ENCODE measurements at places on chromosomes 12 and 14.
A peak's percentile ranks its signal among the peaks of the same experiment; 100 is the strongest.

GRCh38 chr12:78101113-78101876, 270.6 kb downstream of the NAV3 start:
- peak; percentile 19 for DNase-seq

GRCh38 chr12:57836442-57837375, 9.8 kb downstream of the CTDSP2 start:
- peak; percentile 74 for DNase-seq

- peak; percentile 49 for DNase-seq
These were observed 102.0 kb downstream of the HMGA2 start for GRCh38 chr12:65926119-65926908.

- DNase-seq, result no peak
These were observed 126.6 kb downstream of the PPM1H start for GRCh38 chr12:62808166-62808879.

GRCh38 chr14:73620268-73620667, 8.0 kb downstream of the ACOT6 start:
- no peak for DNase-seq

DNA sequence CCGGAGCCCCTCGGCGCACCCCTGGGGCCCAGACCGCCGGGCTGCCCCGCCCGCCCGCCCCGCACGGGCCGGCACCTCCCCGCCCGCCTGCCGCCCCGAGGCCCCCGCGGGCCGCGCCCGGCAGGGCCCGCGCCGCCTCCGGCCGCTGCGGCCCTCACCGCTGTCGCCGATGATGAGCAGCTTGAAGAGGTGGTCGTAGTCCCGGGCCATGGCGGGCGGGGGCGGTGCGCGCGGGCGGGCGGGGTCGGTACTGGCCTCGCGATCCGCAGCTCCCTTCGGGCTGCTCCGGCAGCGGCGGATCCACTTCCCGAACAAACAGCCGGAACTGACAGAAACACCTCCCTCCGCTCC, at the start of gene RAB35:
Gene RAB35 (minus strand): TSS at position 313 of the 351 bp plus-strand sequence. CDS start 103 bp downstream, at position 210.
- DNase-seq, result peak; percentile 86

- no peak for DNase-seq
These were observed 70.3 kb downstream of the CAPZA3 start for GRCh38 chr12:18808221-18808620.

GRCh38 chr12:104740668-104741067, 217.4 kb downstream of the SLC41A2 start:
- no peak for DNase-seq

- DNase-seq, result no peak
These were observed 162.8 kb upstream of the LHX5 start for GRCh38 chr12:113634474-113634873.

- DNase-seq, result no peak
These were observed 444.8 kb downstream of the DIO2 start for GRCh38 chr14:79766511-79766910.

DNA sequence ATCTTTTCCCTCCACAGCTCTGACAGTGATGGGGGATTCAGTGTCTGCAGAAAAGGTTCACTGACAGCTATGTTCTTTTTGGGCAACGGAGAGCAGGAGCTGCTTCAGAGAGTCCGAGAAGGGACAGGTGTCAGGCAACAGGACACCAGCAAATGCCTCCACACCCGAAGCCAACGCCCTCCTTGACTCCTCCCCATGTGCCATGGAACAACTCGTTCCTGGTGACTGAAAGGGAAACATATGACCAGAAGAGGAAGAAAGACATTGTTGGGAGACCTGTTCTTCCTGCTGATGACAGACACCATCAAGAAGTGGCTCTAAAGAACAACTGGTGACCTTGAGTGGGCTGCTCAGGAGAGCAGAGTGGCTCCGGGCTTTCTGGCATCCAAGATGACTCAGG, 172.3 kb upstream of the NOS1 start:
- no peak for DNase-seq

- peak; percentile 47 for DNase-seq
These were observed 161.6 kb downstream of the PIK3C2G start for GRCh38 chr12:18422871-18423270.

- DNase-seq, result peak; percentile 37
These were observed 98.7 kb downstream of the BBS10 start for GRCh38 chr12:76249501-76249900.

- no peak for DNase-seq
These were observed 121.6 kb downstream of the SCARB1 start for GRCh38 chr12:124742111-124742510.

DNA sequence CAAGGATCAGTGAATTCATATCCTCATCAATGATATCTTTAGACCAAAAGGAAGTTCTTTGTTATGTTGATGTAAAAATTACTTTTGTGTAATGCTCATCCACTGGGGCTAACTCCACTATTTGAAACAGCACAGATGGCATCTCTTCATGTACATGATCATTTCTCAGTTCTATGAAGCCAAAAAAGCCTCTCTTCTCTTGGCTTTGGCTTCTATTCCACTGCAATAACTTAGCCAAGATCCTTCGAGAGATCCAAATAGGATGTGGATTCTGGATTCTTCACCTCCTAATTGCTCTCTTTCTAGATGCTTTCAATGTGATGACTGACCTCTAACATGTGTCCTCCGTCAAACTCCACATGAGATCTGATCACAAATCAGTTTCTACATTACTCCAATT, 851.2 kb downstream of the GALC start:
- DNase-seq, result no peak

DNA sequence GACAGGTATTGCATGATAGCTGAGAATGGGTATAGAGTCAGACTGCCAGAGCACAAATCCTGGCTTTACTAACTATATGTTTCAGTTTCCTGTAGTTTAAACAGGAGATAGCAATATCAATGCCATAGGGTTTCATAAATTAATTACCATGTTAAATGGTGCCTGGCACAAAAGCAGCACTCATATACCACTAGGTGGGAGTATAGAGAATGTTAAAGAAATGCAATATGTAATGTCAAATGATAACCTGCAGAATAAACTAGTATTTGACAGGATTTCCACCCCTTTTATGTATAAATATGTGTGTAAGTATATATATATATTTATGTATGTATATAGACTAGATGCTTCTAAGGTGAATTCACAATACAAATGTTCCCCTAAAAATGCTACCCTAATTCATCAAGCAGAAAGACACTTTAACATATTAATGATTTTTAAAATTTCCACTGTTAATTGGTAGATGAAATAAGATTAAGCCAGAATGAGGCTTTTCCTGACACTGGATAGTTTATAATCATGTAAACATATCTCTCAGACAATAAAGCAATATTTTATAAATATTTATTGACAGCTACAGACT, 8.6 kb downstream of the WDR89 start:
- peak; percentile 32 for DNase-seq

- no peak for DNase-seq
These were observed 56.4 kb downstream of the PPP2R5E start for GRCh38 chr14:63486738-63487137.

GRCh38 chr12:82688035-82688501, 1.4 kb downstream of the TMTC2 start:
- DNase-seq, result peak; percentile 18

DNA sequence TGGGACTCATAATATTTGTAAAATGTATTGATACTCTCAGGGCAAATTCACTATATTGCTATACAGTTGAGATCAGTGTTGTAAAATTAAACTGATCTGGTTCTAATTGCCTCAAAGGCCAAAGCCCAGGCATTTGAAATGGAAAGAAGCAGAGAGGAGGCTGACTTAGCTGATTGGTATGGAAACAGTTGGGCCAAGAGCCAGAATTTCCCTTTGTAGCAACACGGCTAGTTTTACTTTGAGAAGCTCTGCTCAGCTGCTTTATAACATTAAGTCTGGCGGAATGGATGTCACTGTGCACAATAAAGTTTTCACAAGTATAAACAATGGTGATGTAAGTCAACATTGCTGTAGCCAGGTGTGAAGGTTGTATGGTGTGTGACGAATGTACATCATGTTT, 186.4 kb downstream of the MSRB3 start:
- DNase-seq, result peak; percentile 84

- DNase-seq, result peak; percentile 77
These were observed 3.6 kb upstream of the RHOF start for GRCh38 chr12:121796855-121797751.

- DNase-seq, result peak; percentile 58
These were observed 63.7 kb downstream of the DIP2B start for GRCh38 chr12:50568338-50569091.

- no peak for DNase-seq
These were observed 443.5 kb downstream of the TMTC2 start for GRCh38 chr12:83130178-83130577.

- DNase-seq, result no peak
These were observed 65.0 kb downstream of the CDK17 start for GRCh38 chr12:96335270-96335669.

GRCh38 chr14:61528591-61529021, 166.7 kb upstream of the HIF1A start:
- DNase-seq, result peak; percentile 91

DNA sequence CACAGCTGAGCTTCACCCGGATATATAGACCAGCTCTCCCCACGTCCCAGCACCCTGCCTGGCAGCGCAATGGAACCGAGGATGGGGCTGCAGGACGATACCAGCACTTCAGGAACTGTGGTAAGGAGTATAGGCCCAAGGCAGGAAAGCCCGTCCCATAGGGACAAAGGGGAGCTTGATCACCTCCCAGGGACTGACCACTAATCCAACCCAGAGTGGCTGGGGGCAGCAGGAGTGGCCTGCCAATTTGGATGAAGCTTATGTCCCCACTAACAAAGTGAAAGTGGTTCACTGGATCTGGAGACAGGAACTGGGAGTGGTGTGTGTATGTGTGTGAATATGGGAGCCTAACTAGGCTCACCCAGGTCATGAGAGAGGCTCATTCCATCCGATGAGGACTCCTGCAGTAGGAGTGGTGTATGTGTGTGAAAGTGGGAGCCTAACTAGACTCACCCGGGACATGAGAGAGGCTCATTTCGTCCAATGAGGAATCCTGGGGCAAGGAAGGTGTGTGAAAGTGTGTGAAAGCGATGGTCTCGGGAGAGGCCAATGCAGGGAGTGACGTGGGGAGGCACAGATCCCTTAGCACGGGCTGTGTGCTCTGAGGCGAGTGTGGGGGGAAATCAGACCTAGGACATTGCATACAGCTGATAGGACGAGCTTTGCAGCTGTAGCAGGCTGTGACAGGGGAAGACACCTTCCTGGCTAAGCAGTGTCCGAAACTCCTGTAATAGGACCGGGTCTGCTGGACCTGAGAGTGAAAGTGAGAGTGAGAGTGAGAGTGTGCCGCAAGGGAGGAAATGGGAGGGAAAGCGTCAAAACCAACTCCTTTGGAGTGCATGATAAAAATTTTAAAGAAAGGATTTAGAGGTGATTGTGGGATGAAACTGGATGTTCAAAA, 25.7 kb downstream of the KLRK1 start:
- DNase-seq, result peak; percentile 48

- DNase-seq, result peak; percentile 1
These were observed 52.0 kb downstream of the KLRG1 start for GRCh38 chr12:9041321-9041720.

DNA sequence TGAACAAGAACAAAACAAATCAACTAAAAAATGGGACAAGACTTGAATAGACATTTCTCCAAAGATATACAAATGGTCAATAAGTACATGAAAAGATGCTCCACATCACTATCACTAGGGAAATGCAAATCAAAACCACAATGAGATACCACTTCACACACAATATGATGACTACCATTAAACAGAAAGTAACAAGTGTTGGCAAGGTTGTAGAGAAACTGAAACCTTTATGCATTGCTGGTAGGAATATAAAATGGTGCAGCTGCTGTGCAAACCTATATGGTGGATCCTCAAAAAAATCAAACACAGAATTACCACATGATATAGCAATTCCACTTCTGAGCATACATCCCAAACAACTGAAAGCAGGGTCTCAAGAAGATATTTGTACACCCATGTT, 5.2 kb downstream of the SMAGP start:
- no peak for DNase-seq

GRCh38 chr12:38930990-38931389, 25.6 kb upstream of the CPNE8 start:
- no peak for DNase-seq

- DNase-seq, result peak; percentile 39
These were observed 33.2 kb upstream of the GALNT16 start for GRCh38 chr14:69226736-69227135.

DNA sequence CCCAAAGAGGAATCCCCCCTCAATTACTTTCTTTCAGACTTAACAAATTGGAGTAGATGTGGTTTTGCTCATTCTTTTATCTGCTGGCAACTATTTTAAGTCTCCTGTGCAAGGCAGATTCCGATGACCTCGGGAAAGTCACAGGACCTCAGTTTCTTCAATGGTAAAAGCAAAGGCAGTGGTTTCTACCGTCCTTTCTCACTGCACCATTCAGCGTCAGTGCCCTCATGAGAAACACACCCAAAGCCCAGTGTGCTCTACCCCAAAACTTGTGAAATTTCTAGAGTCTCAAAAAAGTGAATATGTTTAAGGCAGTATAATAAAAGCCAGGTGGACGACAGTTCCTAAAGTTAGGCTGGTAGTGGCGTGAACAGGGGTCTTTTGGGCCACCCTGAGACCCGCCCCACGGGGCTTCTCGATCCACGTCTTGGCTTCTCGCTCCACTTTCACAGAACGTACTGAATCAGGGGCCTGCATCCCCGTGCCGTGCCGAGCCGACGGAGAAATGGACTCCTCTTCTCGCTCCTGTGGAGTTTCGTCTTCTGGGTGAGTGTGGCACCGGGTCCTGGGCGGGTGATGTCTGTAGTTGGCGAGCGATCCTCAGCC, 1.3 kb upstream of the ARHGAP5 start:
- peak; percentile 41 for DNase-seq

- no peak for DNase-seq
These were observed 92.8 kb upstream of the TMCC3 start for GRCh38 chr12:94743174-94743573.

GRCh38 chr12:15688202-15688736, 100.9 kb downstream of the EPS8 start:
- DNase-seq, result no peak

DNA sequence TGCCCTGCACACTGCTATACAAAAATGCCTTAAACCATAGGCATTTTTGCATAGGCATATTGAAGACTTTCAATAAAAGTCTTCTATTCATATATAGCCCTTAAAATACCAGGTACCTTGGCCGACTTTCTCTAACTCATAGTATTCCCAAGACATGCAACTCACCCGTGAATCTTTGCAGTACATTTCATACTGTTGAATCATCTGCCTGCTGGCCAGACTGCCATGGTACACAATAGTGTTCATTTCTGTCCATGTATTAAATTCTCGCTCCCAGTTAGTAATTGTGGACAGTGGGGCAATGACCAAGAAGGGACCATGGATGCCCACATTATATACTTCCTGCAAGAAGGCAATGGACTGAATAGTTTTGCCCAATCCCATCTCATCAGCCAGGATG, 24.3 kb upstream of the SUPT16H start:
- peak; percentile 78 for DNase-seq

- DNase-seq, result no peak
These were observed 1.9 kb downstream of the NKX2-1 start for GRCh38 chr14:36518031-36518585.

- DNase-seq, result no peak
These were observed 42.8 kb upstream of the SCN8A start for GRCh38 chr12:51548241-51548640.

- no peak for DNase-seq
These were observed 75.8 kb downstream of the EP400 start for GRCh38 chr12:132025526-132025925.

GRCh38 chr12:106214571-106214970, 33.2 kb downstream of the CKAP4 start:
- DNase-seq, result no peak

- peak; percentile 27 for DNase-seq
These were observed 32.6 kb downstream of the COCH start for GRCh38 chr14:30906752-30907658.

- DNase-seq, result peak; percentile 61
These were observed 570 bp upstream of the MRPS35 start for GRCh38 chr12:27709932-27710591.
